ENCODE measurements at places on chromosomes 1 and 21. TPM values are rescaled to one million over a fixed set of nuclear protein-coding genes. Genes with fewer than 3 reads are reported as not detected.
A peak's percentile ranks its signal among the peaks of the same experiment; 100 is the strongest.

DNA sequence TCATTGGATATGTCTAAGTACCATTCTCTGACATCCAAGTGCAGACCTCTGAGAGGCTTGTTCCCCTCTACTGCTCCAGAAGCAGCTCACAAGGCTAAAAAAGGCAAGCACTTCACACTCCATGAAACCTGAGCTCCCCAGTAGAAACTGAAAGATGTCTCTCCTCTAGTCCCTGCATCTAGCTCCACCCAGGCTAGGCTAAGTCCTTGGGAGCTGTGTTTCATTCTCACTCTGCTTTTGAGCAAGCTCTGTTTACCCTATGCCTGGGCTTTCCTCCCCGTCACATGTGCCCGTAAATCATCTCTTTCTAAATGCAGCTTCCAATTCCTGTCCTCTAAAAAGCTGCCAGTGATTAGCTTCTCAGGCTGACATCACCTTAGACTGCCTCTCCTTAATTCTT lies 39.0 kb downstream of the LRRC71 start:
- no peaks in the 10 kb centered on the region for H3K36me3 ChIP-seq
- no peak overlapping the region for H3K27ac ChIP-seq
- peaks cover 29% of the 10 kb centered on the region for H3K4me1 ChIP-seq
- no peak overlapping the region for H3K4me3 ChIP-seq
- DNase-seq = no peak
- no peaks in the 10 kb centered on the region for H3K27me3 ChIP-seq

The TMEM61 gene
- polyA plus RNA-seq = not detected

DNA sequence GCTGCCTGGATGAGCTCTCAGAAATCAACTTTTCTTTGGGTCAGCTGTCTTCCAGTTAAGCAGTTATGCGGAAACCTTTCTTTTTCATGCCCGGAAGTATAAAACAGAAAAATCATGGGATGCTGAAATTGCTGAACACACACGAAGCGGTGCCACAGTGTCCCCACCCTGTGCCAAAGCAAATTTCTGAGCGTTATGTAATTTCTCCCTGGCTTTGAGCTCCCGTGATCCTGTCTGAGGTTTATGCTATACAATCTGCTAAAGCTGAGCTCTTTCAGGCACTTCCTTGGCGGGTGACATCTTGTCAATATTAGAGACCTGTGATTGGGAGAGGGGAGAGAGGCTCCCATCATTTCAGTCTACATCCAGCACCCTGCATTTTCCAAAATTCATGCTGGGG lies 201.7 kb downstream of the ROR1 start:
- DNase-seq = no peak
- no peaks in the 10 kb centered on the region for H3K27me3 ChIP-seq
- H3K4me1 ChIP-seq = no peaks in the 10 kb centered on the region
- no peaks in the 10 kb centered on the region for H3K36me3 ChIP-seq
- no peak overlapping the region for H3K4me3 ChIP-seq

DNA sequence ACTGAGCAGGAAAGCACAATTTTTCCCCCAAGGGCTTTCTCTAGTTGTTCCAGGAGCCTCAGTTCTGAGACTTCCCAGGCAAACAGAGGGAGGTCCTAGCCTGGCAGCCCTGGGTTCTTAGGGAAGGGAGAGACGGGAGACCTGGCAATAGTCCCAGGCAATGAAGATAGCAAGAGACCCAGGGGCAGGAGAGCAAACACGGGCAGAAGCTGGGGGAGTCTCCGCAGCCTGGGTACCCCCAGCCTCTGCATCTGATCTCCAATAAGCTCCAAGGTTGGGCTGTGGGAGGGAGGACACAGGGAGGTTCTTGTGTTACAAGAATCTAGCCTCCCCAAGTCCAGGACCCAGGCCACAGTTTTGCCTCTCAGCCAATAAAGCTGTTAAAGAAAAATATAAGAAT lies 2.4 kb downstream of the BLACAT1 start:
- no peaks in the 10 kb centered on the region for H3K36me3 ChIP-seq
- peaks cover 9% of the 10 kb centered on the region for H3K4me1 ChIP-seq
- H3K4me3 ChIP-seq = no peak overlapping the region
- no peak for DNase-seq
- no peak overlapping the region for H3K27ac ChIP-seq
- peaks cover 17% of the 10 kb centered on the region for H3K27me3 ChIP-seq

DNA sequence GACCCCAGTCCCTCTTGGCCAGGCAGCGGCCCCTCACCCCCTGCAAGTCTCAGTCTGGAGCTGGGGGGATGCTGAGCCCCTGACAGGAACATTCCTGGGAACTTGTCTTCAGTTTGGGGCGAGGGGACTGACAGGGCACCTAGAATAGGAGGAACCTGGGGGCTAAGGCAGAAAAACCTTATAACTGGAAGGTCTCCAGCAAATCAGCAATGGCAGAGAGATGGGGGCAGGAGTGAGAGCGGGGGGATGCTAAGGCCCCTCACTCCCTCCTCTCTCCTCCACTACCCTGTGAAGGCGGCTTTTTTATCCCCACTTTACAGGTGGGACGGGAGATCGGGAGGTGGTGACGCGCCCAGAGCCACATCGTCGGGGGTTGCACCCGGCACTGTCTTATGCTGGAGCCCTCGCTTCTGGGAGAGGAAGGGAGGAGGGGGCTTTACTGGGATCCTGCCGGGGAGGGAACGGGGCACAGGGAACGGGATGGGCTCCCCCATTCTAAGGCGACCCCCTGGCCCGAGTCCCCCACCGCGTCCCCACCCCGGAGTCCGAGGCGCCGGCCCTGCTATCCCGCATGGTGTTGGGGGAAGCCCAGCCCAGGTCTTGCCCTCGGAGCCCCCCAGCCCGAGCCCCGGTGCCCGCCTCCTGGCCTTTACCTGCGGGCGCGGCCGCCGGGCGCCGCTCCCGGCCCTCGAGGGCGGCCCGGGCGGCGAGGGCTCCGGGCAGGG lies 456 bp downstream of the COL8A2 start:
- H3K4me1 ChIP-seq = no peaks in the 10 kb centered on the region
- peaks cover 11% of the 10 kb centered on the region for H3K27me3 ChIP-seq
- H3K27ac ChIP-seq = no peak overlapping the region
- no peak for DNase-seq

The ATP1A4 gene
- not detected for polyA plus RNA-seq

GRCh38 chr1:105396001-105396400 lies 1646.3 kb downstream of the AMY1C start:
- no peaks in the 10 kb centered on the region for H3K4me1 ChIP-seq
- no peak for DNase-seq
- H3K4me3 ChIP-seq = no peak overlapping the region

- H3K27ac ChIP-seq = peak overlapping the region; percentile 88
- DNase-seq = no peak
- H3K4me3 ChIP-seq = peak overlapping the region; percentile 87
- peaks cover 29% of the 10 kb centered on the region for H3K4me1 ChIP-seq
Observed at GRCh38 chr1:207822124-207822601, 70.3 kb downstream of the CD46 start.

All from naive thymus-derived CD4-positive, alpha-beta T cell (primary cell).